Uterus (tissue), 4 donors: ENCODE measurements at places on chromosomes 3 and 15.

DNA sequence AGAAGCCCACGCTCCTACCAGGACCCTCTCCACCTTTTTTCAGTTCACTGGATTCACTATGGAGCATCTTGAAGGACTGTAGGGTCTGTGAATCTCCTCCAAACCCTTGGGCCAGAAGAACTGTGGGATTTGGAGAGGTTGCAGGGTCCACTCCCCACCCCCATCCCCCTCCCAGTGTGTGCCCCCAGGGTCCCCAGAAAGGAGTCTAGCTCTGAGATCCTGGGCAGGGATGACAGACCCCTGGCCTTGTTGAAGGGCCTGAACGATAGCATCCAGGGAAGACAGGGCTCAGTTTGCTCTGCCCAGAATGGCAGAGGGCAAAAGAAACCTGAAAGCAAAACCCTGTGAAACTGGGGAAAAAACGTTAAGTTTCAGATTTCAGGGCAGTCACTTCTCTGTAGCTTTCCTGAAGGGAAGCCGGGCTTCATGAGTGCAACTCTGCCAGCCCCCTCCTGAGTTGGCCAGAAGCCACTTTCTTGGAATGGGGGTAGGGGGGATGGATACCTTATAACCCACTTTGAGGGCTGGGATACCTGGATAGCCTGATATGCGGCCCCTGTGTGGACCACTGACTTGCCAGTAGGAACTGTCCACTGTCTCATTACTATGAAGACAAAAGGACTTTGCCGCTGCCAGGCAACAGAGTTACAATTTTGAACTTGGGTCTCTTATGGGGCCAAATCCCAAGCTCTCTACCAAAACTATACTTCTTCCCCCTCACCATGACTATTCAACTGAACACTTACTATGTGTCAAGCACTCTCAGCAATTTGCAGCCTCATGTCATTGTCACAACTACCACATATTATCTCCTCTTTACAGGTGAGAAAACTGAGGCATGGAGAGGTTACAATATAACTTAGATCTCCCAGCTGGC, 1.6 kb upstream of the CISH start:
- DNase-seq, result no peak

DNA sequence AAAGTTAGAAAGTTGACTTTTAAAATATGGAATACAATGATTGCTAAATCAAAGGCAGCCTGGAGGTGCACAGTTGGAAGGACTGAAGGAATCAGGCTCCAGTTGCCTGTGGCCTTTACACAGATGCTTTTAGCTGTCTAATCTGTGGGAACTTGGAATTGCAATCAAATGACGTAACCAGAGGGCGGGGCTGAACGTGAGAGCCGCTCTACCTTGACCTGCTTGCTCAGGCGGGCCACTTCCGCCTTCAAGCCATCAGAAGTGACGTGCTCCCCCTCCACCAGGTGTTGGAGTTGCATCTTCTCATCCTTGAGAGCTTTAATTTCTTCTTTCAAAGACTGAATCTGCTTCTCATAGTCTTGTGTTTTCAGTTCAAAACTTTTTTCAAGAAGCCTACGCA, 37.7 kb upstream of the GNB5 start:
- DNase-seq, result no peak

- DNase-seq, result no peak
Observed at GRCh38 chr3:120441776-120442175, 9.0 kb downstream of the FSTL1 start.

GRCh38 chr3:194537732-194538247, 51.0 kb upstream of the ATP13A3 start:
- no peak for DNase-seq

GRCh38 chr3:44762170-44762677, 630 bp downstream of the KIF15 start:
- DNase-seq, result no peak

DNA sequence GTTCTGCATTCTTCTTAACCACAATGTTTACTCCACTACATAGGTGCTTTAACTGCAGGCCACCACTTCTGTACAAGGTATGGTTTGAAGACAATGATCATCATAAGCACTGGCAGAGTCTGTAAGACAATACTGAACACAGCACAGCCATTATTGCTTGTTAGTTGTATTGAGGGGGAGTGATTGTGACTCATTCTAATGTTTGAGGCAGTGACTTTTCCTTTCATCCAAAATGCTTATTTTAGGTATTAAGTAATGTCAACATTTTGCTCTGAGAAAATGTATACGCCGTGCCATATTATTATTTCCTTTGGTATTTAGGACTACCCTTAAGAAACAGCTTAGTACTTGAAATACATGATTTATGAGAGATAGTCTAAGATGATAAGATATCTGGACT, 618.2 kb upstream of the ZNF717 start:
- no peak for DNase-seq

DNA sequence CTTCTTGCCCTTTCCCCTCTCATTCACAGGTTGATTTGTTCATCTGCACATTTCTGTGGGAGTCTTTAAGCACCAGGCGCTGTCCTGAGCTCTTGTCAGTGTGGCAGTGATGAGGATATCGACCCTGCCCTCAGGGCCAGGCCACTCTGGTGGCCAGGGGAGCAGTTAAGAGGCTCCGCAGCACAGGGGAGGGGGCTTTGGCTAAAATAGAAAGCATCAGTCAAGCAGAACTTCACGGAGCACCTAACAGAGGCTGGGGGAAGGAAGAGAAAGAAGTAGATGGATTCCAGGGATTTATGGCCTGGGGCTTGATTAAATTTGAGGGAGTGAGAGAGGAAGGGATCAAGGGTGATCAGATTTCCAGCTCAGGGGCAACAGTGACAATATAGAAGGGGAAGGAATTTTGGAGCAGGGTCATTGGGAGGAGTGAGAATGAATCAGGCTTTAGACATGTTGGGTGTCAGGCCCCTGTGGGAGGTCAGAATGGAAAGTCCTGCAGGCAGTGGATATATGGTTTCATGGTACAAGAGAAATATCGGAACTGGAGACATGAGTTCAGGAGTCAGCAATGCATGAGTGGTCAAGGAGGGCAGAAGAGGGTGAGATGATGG, 73.0 kb upstream of the GLCE start:
- no peak for DNase-seq

DNA sequence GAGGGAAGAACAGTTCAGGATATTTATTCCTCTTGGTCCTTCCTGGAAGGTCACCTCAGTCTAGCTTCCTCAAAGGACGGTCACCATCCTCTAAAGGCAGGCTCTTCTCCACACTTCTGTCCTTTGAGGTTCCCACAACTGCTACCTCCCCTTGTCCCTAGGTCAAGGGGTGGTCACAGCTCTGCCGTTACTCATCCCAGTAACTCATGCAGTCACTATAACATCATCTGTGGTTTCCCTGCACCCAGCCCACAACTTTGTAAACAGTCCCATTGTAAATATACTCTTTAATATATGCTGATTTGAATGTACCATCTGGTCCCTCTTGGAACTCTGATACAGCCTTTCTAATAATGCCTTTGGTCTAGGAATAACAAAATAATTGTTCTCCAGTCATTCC, 887.4 kb downstream of the FHIT start:
- DNase-seq, result no peak

DNA sequence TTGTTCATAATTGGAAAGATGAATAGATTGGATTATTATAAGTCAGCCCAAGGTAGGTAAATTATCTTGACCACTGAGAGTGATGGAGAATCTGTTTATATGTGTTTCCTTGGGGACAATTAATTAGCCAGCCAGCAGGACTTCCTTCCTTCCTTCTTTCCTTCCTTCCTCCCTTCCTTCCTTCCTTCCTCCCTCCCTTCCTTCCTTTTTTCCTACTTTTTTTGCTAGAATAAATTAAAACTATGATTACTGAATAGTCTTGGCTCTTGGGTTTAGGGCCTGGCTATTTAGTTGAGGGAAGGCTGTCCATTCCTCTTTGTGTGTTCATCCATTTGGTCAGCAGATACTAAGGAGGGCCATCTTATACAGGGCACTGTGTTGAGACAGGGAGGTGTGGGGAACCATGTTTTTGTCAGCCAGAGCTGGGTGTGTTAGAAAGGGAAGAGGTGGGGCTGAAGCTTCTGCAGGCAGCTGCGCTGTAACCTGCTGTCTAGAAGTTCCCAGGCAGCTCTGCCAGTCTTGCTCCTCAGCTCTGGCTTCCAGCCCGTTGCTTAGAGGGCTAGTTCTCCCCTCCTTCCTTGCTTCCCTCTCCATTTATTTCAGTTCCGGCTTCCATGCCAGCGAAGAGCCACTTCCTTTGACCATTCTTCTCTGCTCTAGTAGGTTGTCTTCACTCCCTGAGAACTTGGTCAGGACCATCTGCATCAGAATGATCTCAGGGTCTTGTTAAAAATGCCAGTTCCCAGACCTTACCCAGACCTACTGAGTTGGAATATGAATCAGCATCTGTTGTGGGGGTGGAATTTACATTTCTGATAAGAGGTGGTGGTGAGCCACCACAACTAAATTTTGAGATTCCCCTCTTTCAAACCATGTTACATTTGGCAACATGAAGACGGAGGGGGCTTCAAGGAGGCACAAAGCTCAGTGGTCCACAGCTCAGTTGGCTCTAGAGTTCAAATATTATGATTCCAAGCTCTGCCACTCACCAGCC, 113.9 kb downstream of the DGKG start:
- no peak for DNase-seq

GRCh38 chr3:89373434-89373833, 266.0 kb downstream of the EPHA3 start:
- no peak for DNase-seq

GRCh38 chr15:42184296-42184695, 23.8 kb downstream of the VPS39 start:
- no peak for DNase-seq

- DNase-seq, result no peak
Observed at GRCh38 chr15:58626378-58626777, 123.1 kb downstream of the ADAM10 start.

GRCh38 chr15:81914333-81914732, 131.5 kb downstream of the MEX3B start:
- DNase-seq, result no peak

DNA sequence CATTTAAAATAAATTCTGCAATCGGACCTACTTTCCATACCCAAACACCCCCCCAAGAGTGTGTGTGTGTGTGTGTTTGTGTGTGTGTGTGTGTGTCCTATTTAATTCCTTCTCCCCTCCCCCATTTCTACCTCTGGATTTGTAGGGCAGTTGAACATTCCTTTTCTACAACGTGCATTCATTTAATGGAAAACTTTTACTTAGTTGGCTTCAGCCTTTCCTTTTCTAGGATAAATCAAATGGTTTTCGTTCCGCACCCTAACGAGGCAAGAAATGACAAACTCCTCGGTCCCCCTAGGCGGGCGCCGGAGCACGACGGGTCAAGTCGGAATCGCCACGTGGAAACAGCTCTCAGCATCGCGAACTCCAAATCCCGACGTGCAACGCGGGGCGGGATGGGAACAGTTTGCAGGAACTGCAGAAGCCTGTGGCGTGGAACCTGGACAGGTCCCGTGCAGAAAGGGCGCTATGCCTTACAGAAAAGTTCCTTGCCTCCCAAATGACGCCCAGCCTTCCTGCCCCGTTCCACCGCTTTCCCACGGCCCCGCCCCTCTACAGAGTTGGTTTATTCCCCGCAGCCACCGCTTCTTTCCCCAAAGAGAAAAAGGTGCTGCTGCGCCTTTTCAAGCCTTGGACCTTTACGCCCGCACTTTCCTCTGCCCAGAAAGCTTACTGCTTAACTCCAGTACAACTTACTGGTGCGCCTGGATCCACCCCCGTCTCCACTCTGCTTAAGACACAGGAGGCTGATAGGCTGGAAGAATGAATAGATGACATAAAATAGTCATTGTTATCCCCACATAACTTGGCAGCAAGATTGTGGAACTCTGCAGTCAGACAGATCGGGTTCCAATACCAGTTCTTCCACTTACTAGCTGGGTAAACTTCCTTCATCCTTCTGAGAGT, 1.1 kb upstream of the EIF2B5 start:
- peak; percentile 82 for DNase-seq

DNA sequence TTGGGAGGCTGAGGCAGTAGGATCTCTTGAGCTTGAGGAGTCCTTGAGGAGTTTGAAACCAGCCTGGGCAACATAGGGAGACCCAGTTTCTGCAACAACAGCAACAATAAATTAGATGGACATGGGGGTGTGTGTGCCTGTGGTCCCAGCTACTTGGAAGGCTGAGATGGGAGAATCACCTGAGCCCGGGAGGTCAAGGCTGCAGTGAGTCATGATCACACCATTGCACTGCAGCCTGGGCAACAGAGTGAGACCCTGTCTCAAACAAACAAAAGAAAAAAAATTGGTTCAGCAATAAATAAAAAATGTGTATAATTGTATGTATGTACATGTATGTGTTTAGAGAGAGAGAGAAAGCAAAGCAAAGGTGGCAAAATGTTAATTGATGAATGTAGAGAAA, 83.1 kb downstream of the PDE8A start:
- DNase-seq, result no peak

- no peak for DNase-seq
Observed at GRCh38 chr15:98876451-98877369, 130.9 kb downstream of the PGPEP1L start.

GRCh38 chr15:64153480-64154367, 2.2 kb downstream of the SNX22 start:
- DNase-seq, result peak; percentile 84

- DNase-seq, result no peak
Observed at GRCh38 chr15:76983590-76984375, 11.1 kb upstream of the PSTPIP1 start.

GRCh38 chr3:128698211-128699047, 27.6 kb upstream of the RAB7A start:
- peak; percentile 23 for DNase-seq

GRCh38 chr3:186566772-186567071, 417 bp downstream of the TBCCD1 start:
- DNase-seq, result no peak

DNA sequence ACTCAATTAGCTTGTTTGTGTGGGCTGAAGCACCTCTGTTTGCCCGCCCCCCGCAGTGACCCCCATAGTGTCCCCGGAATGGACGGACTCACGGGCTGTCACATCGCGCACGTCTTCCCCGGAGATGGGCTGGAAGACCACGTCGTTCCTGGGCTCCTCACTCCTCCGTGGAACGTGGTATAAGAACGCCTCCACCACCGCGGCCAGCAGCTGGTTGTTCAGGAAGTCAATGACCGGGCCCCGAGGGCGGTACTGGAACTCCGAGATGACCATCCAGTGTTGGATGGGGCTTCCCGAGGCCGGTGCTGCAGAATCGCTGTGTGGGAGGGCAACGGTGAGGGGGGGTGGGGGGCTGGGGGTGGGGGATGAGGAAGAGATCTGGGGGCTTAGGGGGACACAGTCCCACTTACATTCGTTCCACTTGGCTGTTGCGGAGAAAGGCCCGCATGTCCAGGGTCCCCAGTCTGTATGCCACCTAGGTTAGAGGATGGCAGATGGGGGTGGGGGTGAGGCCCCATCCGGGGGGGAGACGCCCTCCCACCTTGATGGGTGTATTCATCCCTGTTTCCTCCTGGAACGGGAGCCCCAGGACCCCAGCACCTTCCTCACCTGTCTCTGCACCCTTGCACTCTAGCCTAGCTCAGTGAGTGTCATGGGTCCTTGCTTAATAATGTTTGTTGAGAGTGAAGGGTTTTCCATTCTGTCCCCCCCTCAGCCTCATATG, 30.2 kb downstream of the MUC20 start:
- DNase-seq, result no peak

DNA sequence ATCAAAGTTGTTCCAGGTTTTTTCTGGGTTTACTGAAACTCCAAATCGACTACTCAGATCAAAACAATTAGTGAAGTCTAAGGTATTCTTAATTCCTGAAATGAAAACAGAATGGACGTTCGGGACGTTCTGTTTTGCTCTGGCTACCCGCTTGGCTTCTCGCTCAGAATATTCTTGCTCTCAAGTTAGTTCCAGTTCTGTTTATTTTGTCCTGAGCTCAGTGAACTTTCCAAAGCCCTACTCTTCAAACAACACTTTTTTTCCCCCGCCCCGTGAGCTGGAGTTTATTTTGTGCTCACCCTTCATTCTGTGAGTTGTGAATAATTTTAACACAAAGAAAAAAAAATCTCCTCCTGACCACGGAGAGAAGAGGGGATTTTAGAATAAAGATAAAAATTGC, 72.6 kb downstream of the SAMMSON start:
- DNase-seq, result no peak
